Activated CD4-positive, alpha-beta memory T cell treated with anti-CD3 and anti-CD28 coated beads for 36 hours (primary cell): ENCODE measurements at places on chromosomes 1 and 21. TPM values are rescaled to one million over a fixed set of nuclear protein-coding genes. Genes with fewer than 3 reads are reported as not detected.
A peak's percentile ranks its signal among the peaks of the same experiment; 100 is the strongest.

DNA sequence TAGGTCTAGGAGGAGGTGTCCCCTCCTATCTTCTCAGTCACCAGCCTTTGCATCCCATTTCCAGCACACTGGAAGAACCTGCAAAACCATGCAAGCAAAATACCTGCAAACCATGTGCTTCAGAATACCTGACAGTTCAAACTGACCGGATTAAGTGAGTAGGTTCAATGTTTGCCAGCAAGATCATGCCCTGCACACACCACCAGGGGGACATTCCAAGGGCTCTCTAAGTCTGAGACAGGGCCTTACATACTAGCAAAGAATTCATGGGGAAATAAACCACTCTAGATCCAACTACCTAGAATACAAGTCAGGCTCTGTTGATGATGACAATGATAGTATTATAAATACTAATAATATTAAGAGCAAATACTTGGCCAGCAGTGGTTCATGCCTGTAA lies 27.6 kb downstream of the INPP5B start:
- DNase-seq: peak; percentile 20
- H3K27me3 ChIP-seq: no peaks in the 10 kb centered on the region
- no peak overlapping the region for H3K27ac ChIP-seq
- H3K36me3 ChIP-seq: peaks cover 1% of the 10 kb centered on the region

- H3K27ac ChIP-seq: no peak overlapping the region
- H3K36me3 ChIP-seq: no peaks in the 10 kb centered on the region
- H3K4me1 ChIP-seq: no peaks in the 10 kb centered on the region
- no peak overlapping the region for H3K4me3 ChIP-seq
Observed at GRCh38 chr1:184425449-184426277, 38.8 kb downstream of the C1orf21 start.

DNA sequence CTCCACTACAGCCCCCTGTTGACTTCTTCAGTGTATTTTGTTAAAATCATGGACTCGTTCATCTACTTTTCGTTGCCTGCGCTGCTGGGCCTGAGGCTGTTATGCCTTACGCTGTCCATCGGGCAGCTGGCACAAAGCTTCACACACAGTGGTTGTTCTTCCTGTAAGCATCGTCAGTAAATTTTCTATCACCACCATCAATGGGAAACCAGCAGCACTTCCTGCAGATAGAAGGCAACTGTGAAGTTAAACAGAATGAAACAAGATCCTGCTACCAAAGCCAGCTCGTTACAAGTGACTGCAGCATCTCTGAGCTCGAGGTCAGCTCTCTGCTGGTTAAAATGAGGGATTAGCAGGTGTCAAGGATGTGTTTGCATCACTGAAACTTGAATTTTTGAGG lies 21.9 kb upstream of the PADI6 start:
- no peaks in the 10 kb centered on the region for H3K36me3 ChIP-seq
- no peak overlapping the region for H3K27ac ChIP-seq
- H3K27me3 ChIP-seq: peaks cover 8% of the 10 kb centered on the region
- no peak overlapping the region for H3K4me3 ChIP-seq
- no peak for DNase-seq

Gene SH2D1B
- not detected for total RNA-seq

DNA sequence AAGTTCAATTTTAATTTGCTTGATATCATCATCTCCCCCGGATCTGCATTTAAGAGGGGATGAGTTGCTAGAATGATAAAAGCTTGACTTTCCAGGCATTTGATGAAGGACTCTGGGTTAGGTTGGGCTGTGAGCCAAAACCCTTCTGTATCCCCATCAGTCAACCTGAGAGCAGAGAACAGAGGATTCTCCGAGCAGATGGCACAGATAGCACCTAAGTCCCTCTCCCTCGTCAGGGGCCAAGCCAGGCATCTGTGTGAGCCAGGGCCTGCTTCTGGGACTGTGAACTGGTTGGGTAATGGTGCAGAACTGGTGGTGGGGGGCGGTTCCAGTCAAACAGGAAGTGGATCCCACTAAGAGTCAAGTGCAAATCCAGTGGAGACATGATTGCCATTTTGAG lies 205.8 kb downstream of the TNR start:
- H3K27me3 ChIP-seq: no peaks in the 10 kb centered on the region
- no peak overlapping the region for H3K4me3 ChIP-seq
- H3K36me3 ChIP-seq: no peaks in the 10 kb centered on the region
- DNase-seq: no peak

DNA sequence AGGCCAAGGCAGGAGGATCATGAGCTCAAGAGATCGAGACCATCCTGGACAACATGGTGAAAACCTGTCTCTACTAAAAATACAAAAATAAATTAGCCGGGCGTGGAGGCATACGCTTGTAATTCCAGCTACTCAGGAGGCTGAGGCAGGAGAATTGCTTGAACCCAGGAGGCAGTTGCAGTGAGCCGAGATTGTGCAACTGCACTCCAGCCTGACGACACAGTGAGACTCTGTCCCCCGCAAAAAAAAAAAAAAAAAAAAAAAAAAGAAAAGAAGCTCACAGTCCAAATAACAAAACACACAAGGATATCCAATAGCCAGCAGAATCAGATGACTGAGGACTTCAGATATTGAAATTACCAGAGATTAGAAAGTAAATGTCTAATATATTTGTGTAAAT lies 11.8 kb downstream of the AHCTF1 start:
- no peak overlapping the region for H3K27ac ChIP-seq
- no peaks in the 10 kb centered on the region for H3K27me3 ChIP-seq
- H3K36me3 ChIP-seq: peaks cover 11% of the 10 kb centered on the region
- DNase-seq: no peak

DNA sequence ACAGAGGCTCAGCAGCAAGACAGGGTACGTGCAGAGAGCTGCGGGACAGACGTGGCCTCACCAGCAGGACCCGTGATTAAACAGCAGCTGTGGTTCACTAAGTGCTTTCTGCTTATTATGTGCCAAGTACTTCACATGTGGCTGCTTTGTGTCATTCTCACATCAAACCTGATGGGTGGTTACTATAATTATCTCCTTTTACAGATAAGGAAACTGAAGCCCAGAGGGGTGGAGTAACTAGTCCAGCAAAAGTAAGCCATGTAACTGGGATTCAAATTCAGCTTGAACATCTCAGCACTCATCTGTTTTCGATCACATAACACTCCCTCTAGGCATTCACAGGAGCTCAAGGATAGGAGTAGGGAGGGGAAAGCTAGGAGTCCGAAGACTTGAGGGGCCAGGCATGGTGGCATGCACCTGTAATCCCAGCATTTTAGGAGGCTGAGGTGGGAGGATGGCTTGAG lies 50.8 kb upstream of the CLIC4 start:
- H3K36me3 ChIP-seq: no peaks in the 10 kb centered on the region
- peaks cover 1% of the 10 kb centered on the region for H3K4me1 ChIP-seq
- H3K27ac ChIP-seq: no peak overlapping the region
- no peak for DNase-seq
- peaks cover 3% of the 10 kb centered on the region for H3K27me3 ChIP-seq
- H3K4me3 ChIP-seq: no peak overlapping the region

Gene LHX8
- total RNA-seq: not detected

Gene GBP4
- 26.5 TPM for total RNA-seq

Gene CYP4B1
- total RNA-seq: not detected

- H3K4me3 ChIP-seq: no peak overlapping the region
- no peaks in the 10 kb centered on the region for H3K4me1 ChIP-seq
- no peak for DNase-seq
- no peaks in the 10 kb centered on the region for H3K36me3 ChIP-seq
Observed at GRCh38 chr1:176696109-176696508, 233.1 kb downstream of the PAPPA2 start.

- peak; percentile 86 for DNase-seq
- peaks cover 46% of the 10 kb centered on the region for H3K4me1 ChIP-seq
- H3K36me3 ChIP-seq: no peaks in the 10 kb centered on the region
Observed at GRCh38 chr21:42193131-42193671, 25.7 kb upstream of the ABCG1 start.

DNA sequence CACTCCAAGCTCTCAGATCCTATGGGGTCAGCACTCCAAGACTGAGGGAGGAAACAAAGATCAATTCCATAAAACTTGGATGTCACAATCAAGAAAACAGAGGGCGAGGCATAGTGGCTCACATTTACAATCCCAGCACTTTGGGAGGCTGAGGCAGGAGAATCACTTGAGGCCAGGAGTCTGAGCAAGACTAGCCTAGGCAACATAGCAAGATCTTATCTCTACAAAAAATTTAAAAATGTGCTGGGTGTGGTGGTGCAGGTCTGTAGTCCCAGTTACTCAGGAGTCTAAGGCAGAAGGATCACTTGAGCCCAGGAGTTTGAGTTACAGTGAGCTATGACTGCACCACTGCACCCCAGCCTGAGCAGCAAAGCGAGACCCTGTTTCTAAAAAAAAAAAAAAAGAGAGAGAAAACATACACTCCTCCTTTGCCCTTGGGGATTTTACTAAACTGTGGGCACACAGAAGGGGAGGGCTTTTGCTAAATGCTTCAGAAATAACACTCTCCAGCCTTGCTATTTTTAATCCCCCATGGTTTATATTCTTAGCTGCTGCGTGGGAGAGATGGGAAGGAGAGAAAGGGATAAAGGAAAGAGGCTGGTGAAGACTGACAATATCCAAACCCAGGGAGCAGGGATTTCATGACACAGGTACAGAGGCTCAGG lies 18.1 kb downstream of the ARHGEF2 start:
- no peaks in the 10 kb centered on the region for H3K27me3 ChIP-seq
- peaks cover 12% of the 10 kb centered on the region for H3K4me1 ChIP-seq
- peak overlapping the region; percentile 73 for H3K27ac ChIP-seq

DNA sequence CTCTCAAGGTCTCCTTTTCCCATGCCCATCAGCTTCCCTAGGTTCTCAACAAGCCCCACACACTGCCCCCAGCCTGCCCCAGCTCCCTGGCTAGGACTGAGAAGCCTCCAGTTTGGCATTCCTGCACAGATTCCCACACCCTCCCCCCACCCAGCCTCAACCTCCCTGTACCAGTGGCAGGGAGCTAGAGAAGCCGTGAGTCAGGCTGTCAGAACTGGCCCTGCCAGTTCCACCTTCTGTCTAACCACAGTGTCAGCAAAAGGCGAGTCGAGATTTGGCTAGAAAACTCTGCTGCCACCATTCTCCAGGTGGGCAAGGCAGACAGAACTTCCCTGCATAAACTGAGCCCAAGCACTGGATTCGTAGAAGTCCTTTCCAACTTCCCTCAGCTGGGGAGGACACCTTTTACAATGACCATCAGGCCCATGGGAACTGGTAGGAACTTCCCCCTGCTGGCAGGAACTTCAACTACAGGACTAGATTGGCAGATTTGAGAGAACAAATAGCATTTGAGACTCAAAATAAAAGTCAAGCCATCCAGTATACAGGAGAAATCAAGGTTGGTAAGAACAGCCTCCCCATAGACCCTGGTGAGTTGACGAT lies 31.0 kb downstream of the TNNT2 start:
- no peaks in the 10 kb centered on the region for H3K36me3 ChIP-seq
- H3K4me3 ChIP-seq: no peak overlapping the region
- H3K4me1 ChIP-seq: no peaks in the 10 kb centered on the region

Gene RGS13
- total RNA-seq: not detected

- no peak overlapping the region for H3K27ac ChIP-seq
- DNase-seq: no peak
- H3K4me3 ChIP-seq: no peak overlapping the region
- no peaks in the 10 kb centered on the region for H3K4me1 ChIP-seq
- peaks cover 3% of the 10 kb centered on the region for H3K27me3 ChIP-seq
Observed at GRCh38 chr1:48040154-48040553, 43.0 kb upstream of the TRABD2B start.

Gene FCRL4
- not detected for total RNA-seq

GRCh38 chr1:170273291-170274130 lies 127.8 kb downstream of the NTMT2 start:
- no peaks in the 10 kb centered on the region for H3K36me3 ChIP-seq
- DNase-seq: no peak
- H3K27ac ChIP-seq: no peak overlapping the region
- H3K27me3 ChIP-seq: peaks cover 11% of the 10 kb centered on the region
- no peaks in the 10 kb centered on the region for H3K4me1 ChIP-seq

DNA sequence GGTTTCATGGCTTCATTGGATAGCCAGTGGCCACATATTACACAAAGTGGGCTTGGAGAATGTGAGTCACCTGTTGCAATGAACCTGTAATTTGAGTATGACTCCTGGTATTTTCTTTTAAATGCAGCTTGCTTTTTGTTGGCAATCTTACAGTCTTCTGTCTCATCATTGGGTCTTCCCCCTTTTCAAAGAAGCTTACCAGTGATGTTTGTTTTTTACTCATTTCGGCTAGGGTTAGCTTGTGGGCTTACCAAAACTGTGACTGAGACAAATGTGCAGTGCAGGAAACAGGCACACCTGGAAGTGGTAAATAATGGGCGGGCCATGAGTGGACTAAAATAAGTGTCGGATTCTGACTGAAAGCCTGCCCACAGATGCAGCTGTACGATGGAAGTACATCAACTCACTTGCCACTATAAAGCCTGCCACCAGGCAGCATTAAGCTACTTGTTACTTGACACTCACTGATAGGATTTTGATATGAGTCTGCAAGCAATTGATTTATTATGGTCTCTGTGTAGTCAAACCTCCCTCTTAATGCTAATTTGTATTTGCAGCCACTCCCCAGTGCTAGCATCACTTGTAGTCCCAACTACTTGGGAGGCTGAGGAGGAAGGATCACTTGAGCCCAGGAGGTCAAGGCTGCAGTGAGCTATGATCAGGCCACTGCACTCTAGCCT lies 4.2 kb downstream of the HHAT start:
- H3K4me3 ChIP-seq: no peak overlapping the region
- peak overlapping the region; percentile 60 for H3K27ac ChIP-seq
- H3K36me3 ChIP-seq: no peaks in the 10 kb centered on the region
- H3K4me1 ChIP-seq: peaks cover 42% of the 10 kb centered on the region
- peak; percentile 91 for DNase-seq
- H3K27me3 ChIP-seq: peaks cover 5% of the 10 kb centered on the region

DNA sequence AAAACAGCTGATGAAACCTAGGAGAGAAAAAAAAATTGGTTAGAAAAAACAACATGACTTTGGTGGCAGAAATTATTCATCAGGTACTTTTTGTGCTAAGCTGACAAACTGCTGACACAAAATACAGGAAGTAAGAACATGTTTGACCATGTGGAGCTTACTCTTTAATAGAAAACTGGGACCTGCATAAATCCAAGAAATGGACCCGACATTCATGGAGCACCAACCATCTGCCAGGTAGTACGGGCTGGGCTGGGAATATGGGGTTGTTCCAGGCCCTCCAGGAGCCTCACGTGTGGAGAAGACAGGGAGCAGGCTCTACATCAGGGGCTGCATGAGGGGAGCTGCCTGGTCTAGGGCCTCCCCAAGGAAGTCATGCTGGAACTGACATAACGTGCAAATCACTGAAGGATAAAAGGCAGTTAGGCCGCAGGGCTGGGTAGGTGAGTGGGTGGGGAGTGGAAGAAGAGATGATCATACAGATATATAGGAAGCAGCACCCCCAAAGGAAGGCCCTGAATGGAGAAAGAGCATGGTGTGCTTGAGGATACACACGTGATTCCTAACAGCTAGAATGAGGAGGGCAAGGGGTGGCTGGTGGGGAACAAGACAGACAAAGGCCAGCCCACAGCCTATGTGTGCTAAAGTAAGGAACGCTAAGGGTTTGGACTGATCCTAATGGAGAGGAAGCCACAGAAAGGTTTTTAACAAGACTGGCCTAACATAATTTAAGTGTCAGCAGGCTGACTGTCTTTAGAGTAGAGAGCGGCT lies 26.1 kb downstream of the CD58 start:
- peak overlapping the region; percentile 79 for H3K4me3 ChIP-seq
- DNase-seq: peak; percentile 61
- H3K27me3 ChIP-seq: no peaks in the 10 kb centered on the region
- H3K36me3 ChIP-seq: peaks cover 46% of the 10 kb centered on the region
- peak overlapping the region; percentile 92 for H3K27ac ChIP-seq

Gene ADGRL4
- not detected for total RNA-seq
